ENCODE measurements at places on chromosomes 16 and 17.

DNA sequence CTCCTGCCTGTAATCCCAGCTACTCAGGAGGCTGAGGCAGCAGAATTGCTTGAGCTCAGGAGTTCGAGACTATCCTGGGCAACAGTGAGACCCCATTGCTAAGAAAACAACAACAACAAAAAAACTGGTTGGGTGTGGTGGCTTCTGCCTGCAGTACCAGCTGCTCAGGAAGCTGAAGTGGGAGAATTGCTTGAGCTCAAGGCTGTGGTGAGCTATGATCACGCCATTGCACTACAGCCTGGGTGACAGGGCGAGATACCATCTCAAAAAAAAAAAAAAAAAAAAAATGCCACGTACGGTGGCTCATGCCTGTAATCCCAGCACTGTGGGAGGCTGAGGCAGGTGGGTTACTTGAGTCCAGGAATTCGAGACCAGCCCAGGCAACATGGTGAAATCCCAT, 34.1 kb downstream of the NME2 start:
- DNase-seq: no peak

DNA sequence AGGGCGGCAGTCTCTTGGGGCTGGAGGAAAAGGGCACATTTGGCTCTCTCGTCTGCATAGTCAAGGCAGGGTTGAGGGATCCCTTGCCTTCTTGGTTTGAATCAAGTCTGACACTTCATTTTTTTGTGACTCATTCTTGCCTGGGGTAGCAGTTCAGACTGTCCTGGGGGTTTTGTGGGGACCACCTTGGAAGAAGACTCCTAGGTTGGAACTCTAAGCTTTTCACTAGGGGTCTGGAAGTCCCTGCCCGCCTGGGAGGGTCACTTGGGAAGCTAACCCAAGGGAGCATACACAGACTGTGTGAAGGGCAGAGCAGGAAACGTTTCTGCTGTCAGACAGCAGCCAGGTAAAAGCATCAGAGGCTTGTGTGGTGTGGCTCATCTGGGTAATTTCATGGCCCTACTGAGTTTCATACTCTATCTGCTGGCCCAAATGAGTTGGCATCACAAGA, 11.3 kb downstream of the YPEL2 start:
- no peak for DNase-seq

DNA sequence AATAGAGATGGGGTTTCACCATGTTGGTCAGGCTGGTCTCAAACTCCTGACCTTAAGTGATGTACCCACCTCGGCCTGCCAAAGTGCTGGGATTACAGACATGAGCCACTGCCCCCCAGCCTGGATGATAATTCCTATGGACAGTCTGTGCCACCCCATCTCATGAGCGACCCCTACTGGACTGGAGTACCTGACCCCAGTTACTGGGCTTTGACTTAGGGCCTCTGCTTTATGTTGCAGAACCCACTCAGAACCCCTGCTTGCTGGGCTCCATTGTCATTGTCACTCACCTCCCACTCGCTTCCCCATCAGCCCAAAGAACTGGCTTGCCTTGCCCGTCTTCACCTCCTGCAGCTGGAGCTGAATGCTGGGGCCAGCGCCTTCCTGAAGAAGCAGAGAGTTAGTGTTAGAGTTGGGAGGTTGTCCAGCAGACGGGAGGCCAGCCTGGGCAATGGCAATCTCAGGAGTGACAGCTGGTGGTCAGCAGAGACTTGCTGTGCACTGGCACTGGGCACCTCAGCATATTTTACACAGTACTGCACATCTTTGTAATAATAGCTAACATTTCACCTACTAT, 4.0 kb downstream of the TAC4 start:
- no peak for DNase-seq

GRCh38 chr16:78057803-78058564, 35.6 kb downstream of the CLEC3A start:
- no peak for DNase-seq

- no peak for DNase-seq
These were observed 178.2 kb downstream of the SALL1 start for GRCh38 chr16:50972876-50973275.

- DNase-seq: no peak
These were observed 13.3 kb upstream of the MPO start for GRCh38 chr17:58294034-58294433.

GRCh38 chr16:67459066-67459860, 21.7 kb downstream of the ATP6V0D1 start:
- no peak for DNase-seq

DNA sequence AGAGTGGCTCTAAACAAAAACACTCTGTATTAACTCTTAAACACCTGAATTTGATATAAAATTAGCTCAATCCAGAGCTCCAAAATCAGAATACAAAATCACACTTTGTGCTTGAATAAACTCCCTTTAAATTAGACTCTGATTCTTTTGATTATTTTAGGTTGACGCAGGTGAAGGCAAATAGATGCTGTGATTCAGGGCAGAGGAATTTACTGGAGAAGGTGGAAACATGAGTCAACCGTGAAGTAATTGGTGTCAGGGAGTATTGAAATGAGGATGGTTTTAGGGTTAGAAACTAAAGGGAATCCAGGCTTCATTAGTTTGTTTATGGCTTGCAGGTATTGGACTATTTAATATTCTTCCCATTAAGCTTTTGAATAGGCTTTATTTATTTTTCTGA, 37.1 kb upstream of the TEKT1 start:
- DNase-seq: no peak

DNA sequence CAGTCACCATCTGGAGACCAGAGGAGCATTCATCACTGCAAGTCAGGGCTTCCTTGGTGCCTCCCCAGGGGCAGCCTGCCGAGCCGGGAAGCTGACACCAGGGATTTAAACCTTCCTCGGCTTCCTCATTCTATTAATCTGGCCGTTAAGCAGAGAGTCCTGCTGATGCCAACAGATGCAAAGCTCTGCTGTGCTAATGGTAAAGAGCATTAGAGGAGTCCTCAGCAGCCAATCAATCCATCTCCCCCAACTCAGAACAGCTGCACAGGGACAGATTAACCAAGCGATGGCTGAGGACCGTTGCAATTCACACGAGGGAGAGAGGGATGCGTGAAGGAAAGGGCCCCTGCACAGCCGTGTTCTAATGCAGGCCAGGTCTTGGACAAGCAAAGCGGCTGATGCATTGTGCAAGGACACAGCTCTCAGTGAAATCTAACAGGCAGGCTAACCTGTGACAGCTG, 116.6 kb downstream of the XYLT1 start:
- DNase-seq: peak; percentile 69

GRCh38 chr17:82232876-82233785, 4.3 kb downstream of the SLC16A3 start:
- no peak for DNase-seq

GRCh38 chr17:30506481-30506880, 29.3 kb downstream of the GOSR1 start:
- no peak for DNase-seq

DNA sequence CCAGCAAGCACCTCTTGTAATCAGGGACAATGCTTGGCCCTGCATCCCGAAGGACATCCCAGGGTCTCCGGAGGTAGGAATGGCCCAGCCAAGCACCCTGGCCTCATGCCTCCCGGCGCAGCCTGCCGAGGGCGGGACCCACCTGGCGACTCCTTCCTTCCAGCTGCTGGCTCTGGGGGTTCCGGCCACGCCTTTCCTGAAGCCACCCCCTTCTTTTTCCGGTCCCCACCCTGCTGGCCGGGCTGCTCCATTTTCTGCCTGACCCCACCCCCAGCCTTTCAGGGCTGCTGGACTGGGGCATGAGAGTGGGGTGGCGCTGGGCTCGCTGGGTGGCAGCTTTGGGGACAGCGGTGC, 22.5 kb upstream of the CIBAR2 start:
- no peak for DNase-seq

Measured in MV-4-11 (cell line).